ENCODE measurements at places on chromosomes 5 and 9.

GRCh38 chr5:82105457-82105856 is 133.6 kb downstream of the ATG10 start:
- no peak for DNase-seq

GRCh38 chr9:88056876-88057275 is 81.4 kb downstream of the SPATA31C2 start:
- peak; percentile 43 for DNase-seq

DNA sequence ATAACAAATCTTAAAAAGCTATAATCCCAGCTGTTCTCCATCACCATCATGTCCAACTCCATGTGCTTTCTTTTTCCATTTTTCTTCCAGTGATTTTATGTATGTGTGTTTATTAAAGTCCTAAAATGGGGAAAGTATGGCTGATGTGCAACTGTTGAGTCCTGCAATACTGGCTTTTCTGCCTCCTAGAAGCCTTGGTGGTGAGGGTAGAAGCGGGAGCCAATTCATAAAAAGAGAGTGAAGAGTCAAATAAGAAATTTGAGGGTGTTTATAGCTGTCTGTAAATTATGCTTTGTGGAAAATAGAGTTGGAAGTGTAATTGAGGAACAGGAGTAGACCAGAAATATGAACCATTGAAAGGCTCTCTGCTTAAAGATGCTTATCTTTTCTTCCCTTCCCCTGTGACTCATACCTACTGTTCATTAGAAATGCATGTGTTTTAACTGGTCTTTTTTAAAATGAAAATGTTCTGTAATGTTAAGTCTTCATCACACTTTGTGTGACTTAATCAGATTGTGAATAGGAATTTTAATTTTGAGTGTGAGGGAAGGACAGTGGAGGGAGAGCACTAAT is 80.1 kb downstream of the ZCCHC7 start:
- peak; percentile 15 for DNase-seq

DNA sequence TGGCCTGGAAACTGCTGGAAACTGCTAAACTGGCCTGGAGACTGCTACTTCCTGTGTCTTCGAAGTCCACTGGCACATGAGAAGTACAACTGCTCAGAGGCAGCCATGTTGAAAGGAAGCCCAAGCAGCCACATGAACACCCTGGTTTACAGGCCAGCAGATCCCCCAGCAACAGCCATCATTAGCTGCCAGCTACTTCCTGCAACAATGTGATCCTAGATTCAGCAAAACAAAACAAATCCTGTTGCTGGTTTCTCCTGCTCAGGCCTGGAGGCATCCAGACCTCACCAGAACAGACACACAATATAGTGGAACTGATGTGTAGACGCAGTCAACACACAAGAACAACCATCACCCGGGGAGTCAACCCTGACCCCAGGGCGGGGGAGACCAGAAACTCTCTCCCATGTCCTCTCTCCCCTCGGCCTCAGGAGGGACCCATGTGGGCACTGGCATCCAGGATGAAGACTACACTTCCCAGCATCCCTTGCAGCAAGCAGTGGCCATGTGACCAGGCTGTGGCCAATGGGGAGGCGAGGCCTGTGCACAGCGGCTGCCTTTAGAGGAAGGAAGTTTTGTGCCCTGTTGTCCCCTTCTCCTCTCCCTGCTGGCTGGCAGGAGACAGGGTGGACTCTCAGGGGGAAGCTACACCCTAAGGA is 9.2 kb upstream of the LCN15 start:
- no peak for DNase-seq

DNA sequence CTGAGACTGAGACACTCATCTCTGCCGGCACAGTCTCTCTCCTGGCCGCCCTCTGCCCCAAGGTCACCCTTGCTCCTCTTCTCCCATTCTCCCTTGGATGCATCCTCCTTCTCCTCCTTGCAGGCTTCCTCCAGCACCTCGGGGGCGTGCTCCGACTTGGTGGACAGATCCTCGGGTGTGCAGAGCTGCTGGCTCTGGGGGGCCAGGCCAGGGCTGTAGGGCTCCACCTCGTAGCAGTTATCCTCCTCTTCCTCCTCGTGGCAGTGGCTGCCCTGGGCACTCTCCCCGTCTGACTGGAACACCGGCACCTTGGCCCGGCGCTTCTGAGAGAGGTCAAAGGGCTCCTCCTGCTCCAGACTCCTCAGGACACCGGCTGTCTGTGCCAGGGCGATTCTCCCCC is 63.3 kb downstream of the ZNF366 start:
- no peak for DNase-seq

GRCh38 chr9:68462105-68462775 is 78.4 kb downstream of the TMEM252 start:
- DNase-seq, result peak; percentile 19

- no peak for DNase-seq
Measured at GRCh38 chr5:1347571-1347970, 2.7 kb upstream of the CLPTM1L start.

GRCh38 chr9:136181784-136182419 is 23.0 kb downstream of the LHX3 start:
- no peak for DNase-seq

DNA sequence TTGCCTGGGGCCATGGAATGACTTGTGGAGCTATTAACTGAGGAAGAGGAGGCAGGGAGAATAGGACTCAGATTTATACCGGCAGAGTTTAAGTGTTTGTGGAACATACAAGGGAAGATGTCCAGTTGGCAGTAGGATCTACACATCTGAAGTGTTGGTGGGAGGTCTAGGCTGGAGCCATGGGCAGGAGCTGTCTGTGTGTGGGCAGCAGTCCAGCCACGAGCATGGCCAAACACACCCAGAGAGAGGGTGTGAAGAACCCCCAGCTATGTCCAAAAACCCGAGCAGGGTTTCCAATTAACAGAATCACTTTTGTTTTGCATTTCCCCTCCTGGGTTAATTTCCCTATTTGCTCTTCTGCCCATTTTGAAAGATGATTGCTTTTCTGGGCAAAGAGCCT is 393.7 kb downstream of the CDK5RAP2 start:
- DNase-seq, result no peak

- DNase-seq, result no peak
Measured at GRCh38 chr5:145903113-145903512, 30.3 kb upstream of the GRXCR2 start.

DNA sequence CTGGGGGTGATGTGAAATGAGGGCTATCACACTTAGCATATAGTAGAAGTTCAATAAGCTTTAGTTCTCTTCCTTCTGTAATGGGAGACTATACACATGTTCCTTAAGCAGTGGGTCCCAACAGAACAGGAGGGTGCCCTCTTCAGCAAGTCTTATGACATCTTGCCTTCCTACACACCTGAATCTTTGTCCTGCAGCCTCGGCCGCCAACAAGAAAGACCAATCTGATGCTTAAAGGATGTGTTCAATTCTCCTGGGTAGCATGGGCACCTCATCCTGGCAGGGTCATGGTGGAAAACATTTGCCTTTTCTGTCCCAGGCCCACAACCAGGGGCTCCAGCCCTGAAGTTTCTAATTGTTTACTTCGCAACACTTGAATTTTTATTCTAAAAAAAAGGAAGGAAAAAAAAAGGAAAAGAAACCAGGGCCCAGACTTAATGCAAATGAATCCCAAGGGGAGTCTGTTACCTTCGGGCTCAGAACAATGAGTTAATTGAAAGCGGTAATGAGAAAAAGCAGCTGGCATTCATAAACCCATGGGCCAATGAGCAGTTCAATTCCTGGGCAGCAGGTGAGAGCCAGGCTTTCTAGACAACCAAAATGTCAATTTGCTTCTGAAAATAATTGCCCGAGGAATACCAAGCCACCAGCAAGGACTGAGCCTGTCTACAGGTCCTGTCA is 26.2 kb upstream of the SMAD5 start:
- no peak for DNase-seq

GRCh38 chr9:122086873-122087272 is 6.2 kb downstream of the TTLL11 start:
- no peak for DNase-seq

Data from astrocyte of the cerebellum (primary cell).